ENCODE measurements at places on chromosomes 12 and 14.

- no peak for DNase-seq
Observed at GRCh38 chr12:30811966-30812365, 57.2 kb upstream of the CAPRIN2 start.

DNA sequence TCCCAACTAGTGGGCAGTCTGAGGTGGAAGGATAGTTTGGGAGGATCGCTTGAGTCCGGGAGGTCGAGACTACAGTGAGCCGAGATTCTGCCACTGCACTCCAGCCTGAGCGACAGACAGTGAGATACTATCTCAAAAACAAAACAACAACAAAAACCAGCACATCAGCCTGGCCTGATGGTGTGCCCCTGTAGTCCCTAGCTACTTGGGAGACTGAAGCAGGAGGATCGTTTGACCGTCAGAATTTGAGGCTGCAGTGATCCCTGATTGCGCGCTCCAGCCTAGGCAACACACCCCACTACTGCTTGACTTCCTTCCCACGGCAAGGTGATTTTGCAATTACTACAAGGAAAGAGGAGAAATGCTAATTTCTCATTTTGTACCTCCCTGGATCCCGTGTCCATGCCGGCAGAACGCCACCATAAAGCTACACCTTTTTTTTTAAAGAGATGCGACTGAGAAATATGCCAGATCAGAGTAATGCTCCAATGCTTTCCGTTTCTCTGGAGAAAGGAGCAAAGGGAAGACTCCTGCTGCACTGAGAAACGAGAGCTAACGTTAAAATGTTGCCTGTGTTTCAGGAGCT, 672 bp upstream of the SCFD1 start:
- peak; percentile 15 for DNase-seq

DNA sequence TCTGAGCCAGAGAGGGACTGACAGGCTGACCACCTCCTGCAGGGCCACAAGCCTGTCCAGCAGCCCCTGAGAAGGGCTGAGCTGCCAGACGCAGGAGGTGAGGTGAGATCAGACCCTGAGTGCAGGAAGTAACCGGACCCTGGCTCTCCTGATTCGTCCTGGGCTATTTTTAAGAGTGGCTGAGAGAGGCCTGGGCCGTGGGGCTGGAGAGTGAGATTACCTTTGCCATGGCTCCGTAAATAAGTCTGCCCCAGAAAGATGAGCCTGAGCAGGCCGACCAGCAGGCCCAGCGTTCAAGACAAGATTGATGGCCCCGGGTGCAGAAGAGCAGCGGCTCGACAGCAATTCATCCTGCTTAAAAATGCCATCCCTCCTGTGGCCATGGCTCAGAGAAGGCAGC, 54.2 kb downstream of the SPTB start:
- no peak for DNase-seq

- DNase-seq = no peak
Observed at GRCh38 chr12:105296116-105297089, 34.1 kb upstream of the C12orf75 start.

- DNase-seq = no peak
Observed at GRCh38 chr12:46174061-46174662, 94.7 kb downstream of the SLC38A1 start.

- DNase-seq = no peak
Observed at GRCh38 chr14:33484264-33484663, 466.6 kb downstream of the EGLN3 start.

DNA sequence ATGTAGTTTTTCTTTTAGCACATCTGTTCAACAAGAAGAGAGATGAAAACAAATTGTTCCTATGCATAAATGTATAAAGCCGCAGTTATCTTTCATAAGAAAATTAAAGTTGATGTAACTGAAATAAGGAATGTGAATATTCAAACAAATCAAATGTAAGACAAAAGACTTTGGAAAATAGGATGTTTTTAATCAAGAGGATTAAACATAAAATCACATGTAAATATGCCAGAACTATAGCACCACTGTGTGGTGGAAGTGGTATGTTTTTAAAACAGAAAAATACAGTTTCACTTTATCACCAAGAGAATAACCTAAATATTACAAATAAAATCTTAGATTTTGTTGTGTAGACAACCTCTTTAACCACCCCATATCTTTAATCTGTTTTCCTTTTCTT, 40.4 kb downstream of the CAPS2 start:
- DNase-seq = no peak

DNA sequence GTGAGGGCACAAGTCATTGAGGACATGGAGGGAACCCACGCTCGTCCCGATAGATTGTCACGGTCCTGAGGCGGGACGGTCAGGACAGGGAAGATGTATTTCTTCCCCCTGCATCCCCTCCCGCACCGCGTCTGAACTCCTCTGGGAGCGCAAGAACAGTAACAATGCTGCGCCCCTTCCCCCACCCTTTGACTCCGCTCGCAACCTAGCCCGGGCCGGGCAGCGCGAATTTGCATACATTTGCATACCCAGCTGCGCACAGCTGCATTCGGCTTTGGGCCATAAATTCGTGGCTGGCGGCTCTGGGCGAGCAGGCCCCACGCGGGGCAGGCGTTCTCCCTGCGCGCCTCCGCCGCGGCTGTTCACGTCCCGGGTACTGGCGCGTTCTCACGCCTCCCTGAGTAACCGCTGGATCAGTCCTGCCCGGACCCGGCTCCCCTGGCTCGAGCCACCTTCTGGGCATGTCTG, 29.0 kb upstream of the SMUG1 start:
- no peak for DNase-seq
